ENCODE measurements at places on chromosomes 16 and 17.

DNA sequence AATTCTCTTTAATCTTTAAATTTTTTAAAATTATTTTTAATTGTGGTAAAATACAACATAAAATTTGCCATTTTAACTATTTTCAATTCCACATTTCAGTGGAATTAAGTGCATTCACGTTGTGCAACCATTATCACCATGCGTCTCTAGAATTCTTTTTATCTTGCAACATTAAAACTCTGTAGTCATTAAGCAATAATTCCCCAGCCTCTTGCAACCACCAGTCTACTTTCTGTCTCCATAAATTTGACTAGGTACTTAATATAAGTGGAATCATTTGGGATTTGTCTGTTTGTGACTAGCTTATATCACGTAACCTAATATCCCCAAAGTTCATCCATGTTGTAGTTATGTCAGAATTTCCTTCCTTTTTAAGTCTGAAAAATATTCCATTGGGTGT, 79.1 kb downstream of the TAOK1 start:
- DNase-seq, result no peak

GRCh38 chr17:79930062-79930876, 91.0 kb upstream of the CBX4 start:
- DNase-seq, result no peak

GRCh38 chr17:63514477-63514876, 8.7 kb upstream of the KCNH6 start:
- DNase-seq, result no peak

- DNase-seq, result no peak
Observed at GRCh38 chr16:58500430-58501241, 693 bp downstream of the NDRG4 start.

DNA sequence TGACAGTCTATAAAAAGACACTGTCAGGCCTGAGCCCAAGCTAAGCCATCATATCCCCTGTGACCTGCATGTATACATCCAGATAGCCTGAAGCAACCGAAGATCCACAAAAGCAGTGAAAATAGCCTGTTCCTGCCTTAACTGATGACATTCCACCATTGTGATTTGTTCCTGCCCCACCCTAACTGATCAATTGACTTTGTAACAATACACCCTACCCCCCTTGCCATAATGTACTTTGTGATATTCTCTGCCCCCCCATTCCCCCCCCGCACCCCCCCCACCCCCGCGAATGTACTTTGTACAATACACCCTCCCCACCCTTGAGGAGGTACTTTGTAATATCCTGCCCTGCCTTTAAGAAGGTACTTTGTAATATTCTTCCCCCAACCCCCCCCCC, 82.2 kb upstream of the MED13 start:
- no peak for DNase-seq

- DNase-seq, result peak; percentile 92
Observed at GRCh38 chr17:75096082-75096625, 8.4 kb downstream of the SLC16A5 start.

- no peak for DNase-seq
Observed at GRCh38 chr17:43402078-43402477, 3.3 kb downstream of the ARL4D start.
